ENCODE measurements at places on chromosomes 5 and 9. TPM values are rescaled to one million over a fixed set of nuclear protein-coding genes. Genes with fewer than 3 reads are reported as not detected.

Gene TNFSF8
- total RNA-seq = 0.44 TPM

Gene CER1
- not detected for total RNA-seq

Gene SHROOM1
- total RNA-seq = 4.7 TPM

Gene TSPAN17
- 66.9 TPM for total RNA-seq
